ENCODE measurements at places on chromosomes 6 and 20. TPM values are rescaled to one million over a fixed set of nuclear protein-coding genes. Genes with fewer than 3 reads are reported as not detected.
A peak's percentile ranks its signal among the peaks of the same experiment; 100 is the strongest.

- no peak for DNase-seq
Observed at GRCh38 chr6:84072442-84072997, 38.9 kb downstream of the MRAP2 start.

- no peak for DNase-seq
Observed at GRCh38 chr6:83488448-83488847, 23.9 kb upstream of the PRSS35 start.

DNA sequence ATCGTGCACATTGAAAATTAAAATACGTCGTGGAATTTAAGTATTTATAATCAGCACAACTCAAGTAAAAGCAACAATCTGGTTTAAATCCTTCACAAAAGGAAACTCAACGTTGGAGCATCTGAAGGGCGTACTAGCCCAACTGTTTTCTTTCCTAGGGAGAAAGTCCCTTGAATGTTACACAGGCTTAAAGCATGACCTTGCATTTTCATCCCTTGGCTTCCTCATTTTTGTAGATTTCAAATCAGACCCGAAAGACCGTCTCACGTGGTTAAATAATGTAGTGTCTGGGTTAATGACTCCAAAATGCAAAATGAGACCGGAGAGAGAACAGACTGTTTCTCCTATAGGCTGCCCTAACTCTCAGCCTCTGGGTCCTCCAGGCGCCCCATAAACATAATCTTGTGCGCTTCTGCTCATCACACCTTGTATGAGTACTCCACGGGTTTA lies 249.2 kb upstream of the RREB1 start:
- DNase-seq, result no peak

- DNase-seq, result no peak
Observed at GRCh38 chr6:33259032-33259431, 12.6 kb downstream of the VPS52 start.

DNA sequence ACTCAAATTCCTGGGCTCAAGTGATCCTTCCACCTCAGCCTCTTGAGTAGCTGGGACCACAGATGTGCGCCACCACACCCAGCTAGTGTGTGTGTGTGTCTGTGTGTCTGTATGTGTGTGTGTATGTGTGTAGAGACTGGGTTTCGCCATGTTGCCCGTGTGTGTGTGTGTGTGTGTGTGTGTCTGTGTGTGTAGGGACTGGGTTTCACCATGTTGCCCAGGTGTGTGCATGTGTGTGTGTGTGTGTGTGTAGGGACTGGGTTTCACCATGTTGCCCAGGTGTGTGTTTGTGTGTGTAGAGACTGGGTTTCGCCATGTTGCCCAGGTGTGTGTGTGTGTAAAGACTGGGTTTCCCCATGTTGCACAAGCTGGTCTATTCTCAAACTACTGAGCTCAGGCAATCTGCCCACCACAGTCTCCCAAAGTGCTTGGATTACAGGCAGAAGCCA lies 28.3 kb downstream of the CDK5RAP1 start:
- no peak for DNase-seq

GRCh38 chr6:16180696-16181438 lies 52.0 kb downstream of the MYLIP start:
- DNase-seq, result no peak

- peak; percentile 16 for DNase-seq
Observed at GRCh38 chr20:19652591-19653026, 105.4 kb upstream of the RIN2 start.

DNA sequence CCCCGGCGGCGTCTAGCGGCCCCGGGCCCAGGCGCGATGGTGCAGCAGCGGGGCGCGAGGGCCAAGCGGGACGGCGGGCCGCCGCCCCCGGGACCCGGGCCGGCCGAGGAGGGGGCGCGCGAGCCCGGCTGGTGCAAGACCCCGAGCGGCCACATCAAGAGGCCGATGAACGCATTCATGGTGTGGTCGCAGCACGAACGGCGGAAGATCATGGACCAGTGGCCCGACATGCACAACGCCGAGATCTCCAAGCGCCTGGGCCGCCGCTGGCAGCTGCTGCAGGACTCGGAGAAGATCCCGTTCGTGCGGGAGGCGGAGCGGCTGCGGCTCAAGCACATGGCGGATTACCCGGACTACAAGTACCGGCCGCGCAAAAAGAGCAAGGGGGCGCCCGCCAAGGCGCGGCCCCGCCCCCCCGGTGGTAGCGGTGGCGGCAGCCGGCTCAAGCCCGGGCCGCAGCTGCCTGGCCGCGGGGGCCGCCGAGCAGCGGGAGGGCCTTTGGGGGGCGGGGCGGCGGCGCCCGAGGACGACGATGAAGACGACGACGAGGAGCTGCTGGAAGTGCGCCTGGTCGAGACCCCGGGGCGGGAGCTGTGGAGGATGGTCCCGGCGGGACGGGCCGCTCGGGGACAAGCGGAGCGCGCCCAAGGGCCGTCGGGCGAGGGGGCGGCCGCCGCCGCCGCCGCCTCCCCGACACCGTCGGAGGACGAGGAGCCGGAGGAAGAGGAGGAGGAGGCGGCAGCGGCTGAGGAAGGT lies 715 bp downstream of the SOX12 start:
- DNase-seq, result no peak

- DNase-seq, result no peak
Observed at GRCh38 chr20:44644230-44644617, 7.3 kb downstream of the ADA start.

DNA sequence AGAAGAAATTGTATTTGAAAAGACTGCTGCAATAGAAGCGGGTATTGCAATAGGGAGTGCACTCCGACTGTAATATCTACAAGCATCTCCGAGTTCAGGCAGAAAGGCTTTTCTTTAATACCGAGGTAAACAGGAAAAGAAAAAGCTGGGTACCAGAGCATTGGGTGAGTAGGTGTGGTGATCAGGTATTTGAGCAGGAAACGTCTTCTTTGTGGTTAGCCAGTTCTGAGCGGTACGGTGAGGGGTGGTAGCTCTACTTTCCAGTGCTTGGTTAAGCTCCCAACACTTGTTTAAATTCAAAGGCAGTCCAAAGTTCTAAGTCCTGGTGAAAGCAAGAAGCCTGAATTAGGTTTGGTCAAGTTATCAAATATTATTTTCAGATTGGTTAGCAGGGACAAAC lies 404.1 kb downstream of the LMBRD1 start:
- no peak for DNase-seq

GRCh38 chr20:23684261-23684660 lies 4.6 kb downstream of the CST4 start:
- no peak for DNase-seq

- no peak for DNase-seq
Observed at GRCh38 chr20:37090407-37090806, 5.4 kb downstream of the RBL1 start.

- DNase-seq, result peak; percentile 60
Observed at GRCh38 chr6:16414205-16414604, 175.8 kb downstream of the GMPR start.

DNA sequence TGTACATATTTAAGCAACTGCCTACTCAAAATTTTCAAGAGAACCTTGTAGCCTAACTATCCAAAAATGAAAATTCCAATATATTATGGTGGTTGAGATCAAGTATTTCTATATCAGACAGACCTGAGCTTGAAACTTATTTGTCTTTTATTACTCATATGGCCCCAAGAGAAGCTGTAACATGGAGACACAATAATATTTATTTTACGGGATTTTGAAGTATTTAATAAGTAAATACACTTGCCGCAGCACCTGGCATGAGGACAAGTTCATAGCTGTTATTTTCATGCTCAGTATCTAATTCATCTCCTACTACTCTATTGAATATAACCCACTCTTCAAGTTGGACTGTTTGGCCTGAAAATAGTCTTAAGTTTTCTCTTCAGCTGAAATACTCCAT lies 28.0 kb downstream of the PTPRK start:
- DNase-seq, result no peak

GRCh38 chr20:51431321-51431720 lies 111.2 kb downstream of the NFATC2 start:
- DNase-seq, result no peak

DNA sequence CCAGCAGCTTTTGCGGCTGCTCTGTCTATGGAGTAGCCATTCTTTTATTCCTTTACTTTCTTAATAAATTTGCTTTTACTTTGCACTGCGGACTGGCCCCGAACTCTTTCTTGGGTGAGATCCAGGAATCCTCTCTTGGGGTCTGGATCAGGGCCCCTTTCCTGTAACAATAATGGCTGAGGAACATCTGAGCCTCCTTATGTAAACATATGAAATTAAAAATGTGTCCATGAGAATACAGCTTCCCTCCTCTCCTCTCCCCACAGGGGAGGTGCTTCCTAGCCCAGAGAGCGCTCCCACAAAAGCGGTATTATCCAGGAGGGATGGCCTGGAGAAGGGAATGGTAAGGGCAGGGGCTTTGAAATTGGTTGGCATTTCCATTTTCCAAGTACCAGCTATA lies 81.1 kb downstream of the PSMG4 start:
- no peak for DNase-seq

- DNase-seq, result no peak
Observed at GRCh38 chr20:59772373-59772705, 161.1 kb downstream of the SYCP2 start.

GRCh38 chr20:36604952-36605398 lies 604 bp upstream of the RAB5IF start:
- DNase-seq, result peak; percentile 81

GRCh38 chr20:45861221-45862075 lies 4.0 kb downstream of the ZSWIM3 start:
- DNase-seq, result no peak

DNA sequence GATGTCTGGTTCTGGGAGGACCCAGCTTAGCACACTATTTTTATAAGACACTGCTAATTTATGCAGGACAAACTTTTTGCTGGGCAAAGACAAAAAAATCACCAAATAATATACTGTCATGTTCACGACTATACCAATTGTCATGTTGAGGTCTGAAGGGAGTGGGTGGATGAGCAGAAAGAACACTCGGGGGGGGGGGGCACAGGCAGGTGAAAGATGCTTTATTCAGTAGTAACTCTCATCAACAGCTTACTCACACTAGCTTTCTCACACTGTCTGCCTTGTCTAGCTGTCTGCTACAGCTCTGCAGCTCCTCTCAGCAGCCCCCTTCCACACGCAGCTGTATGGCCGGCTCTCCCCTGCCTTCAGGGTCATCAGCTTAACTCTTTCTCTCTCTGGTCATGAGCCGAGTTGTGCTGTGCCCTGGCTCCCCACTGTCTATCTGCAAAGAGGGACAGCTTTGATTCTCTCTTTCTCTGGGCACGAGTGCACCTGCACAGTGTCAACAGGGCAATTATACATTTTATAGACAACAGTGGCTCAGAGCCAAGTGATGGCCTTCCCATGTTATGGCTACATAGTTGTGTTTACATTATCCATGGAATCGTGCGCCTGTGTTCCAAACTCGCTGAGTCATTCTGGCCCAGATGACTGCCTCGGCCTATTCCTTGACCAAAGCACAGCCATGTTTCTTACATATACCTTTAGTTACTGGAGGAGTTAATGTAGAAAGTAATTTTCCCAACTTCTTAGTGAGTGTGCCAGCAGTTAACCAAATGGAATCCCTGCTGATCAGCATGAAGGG lies 187.7 kb upstream of the PRSS16 start:
- DNase-seq, result no peak

GRCh38 chr20:31699801-31700728 lies 22.6 kb downstream of the BCL2L1 start:
- no peak for DNase-seq

DNA sequence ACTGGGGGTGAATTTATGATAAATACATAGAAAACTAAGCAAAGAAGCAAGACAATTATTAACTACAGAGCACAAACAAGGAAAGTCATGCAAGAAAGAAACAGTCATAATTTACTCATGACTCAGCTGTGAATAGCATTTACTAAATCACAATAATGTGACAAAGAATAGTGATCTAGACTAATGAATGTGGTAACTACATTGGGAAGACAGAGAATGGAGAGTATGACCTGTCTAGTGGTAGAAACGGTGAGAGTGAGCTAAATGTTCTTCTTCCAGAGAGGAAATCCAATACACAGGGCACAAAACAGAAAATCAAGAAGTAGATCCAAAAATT lies 153.5 kb upstream of the DST start:
- no peak for DNase-seq

DNA sequence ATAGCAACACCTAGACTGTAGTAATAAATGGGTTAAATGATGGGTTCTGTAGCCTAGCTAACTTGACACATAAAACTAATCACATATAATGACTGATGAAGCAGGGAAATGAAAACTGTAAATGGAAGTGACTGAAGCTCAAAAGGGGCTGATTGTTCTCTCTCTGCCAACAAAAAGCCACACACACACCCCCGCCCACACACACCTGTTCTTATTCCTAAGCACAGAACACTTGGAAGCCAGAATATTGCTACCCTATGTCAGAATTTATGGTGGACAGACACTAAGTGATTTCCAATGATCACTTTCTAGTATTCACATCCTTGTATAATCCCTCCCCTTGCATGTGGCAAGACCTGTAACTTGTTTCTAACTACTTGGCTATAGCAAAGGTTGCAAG lies 603.5 kb downstream of the UTRN start:
- DNase-seq, result no peak

DNA sequence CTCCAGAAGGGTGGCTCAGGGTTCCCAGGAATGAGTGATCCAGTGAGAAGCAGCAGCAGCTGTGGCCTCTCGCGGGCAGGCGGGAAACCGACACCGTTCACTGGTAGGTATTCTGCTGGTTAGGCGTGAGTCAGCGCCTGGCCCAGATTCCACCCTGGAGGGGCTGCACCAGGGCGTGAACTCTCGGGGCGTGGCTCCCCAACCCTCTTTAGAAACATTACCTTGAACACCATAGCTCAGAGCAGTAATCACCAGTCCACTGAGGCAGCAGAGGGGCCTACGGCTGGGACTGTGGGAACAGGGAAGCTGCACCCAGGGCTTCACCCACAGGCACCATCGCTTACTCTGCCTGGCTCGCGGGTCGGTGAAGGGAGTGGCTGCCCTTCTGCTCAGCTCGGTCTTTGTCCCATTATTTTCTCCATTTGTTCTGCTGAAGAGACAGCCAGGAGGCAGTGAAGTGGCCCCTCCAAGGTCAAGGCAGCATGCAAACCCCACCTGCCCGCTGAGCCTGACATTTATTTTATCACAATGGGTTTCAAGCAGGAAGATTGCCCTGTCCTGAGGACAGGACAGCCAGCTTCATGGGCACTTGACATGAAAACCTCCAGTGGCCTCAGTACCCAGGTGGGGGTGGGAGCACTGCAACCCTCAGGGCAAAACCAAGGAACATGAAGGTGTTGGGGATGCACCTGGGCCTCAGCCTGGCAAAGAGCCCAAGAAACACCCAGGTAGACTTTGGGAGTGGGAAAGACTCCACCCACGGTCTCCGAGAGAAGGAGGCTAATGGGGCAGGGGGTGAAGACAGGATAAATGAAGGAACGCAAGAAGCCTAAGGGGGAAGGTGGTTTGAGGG lies 51.0 kb upstream of the CD93 start:
- DNase-seq, result no peak

Gene CLPSL2
- total RNA-seq, result 1.3 TPM

Gene TREML1
- not detected for total RNA-seq

Gene MAPK13
- total RNA-seq, result 52.5 TPM

Gene RBM24
- not detected for total RNA-seq

Gene CNKSR3
- 0.31 TPM for total RNA-seq

Gene IL20RA
- total RNA-seq, result 0.08 TPM

Gene CLDN20
- not detected for total RNA-seq

Gene PPIL6
- total RNA-seq, result 0.37 TPM

Gene LTV1
- 30.8 TPM for total RNA-seq
